ENCODE measurements at places on chromosomes 3 and 15. TPM values are rescaled to one million over a fixed set of nuclear protein-coding genes. Genes with fewer than 3 reads are reported as not detected.

Gene PLA2G4F
- not detected for total RNA-seq

Gene ZKSCAN7
- 7.1 TPM for total RNA-seq

Gene NMB
- 6.5 TPM for total RNA-seq

Gene LRRIQ4
- total RNA-seq = not detected

Gene SI
- total RNA-seq = not detected

Gene SLC12A1
- 0.13 TPM for total RNA-seq

Gene LYSMD2
- 3.8 TPM for total RNA-seq

Gene FANCD2OS
- total RNA-seq = not detected

Gene RUBCN
- 11.0 TPM for total RNA-seq

Gene APH1B
- 11.8 TPM for total RNA-seq

Gene ANKRD63
- total RNA-seq = not detected

Gene GXYLT2
- 29.0 TPM for total RNA-seq

Gene C3orf85
- not detected for total RNA-seq

Gene IGDCC3
- 0.08 TPM for total RNA-seq

Gene TLR9
- not detected for total RNA-seq

Gene TMC3
- not detected for total RNA-seq

Gene GOLGA8R
- 0.08 TPM for total RNA-seq

Gene TRPM1
- total RNA-seq = not detected

Gene ARHGAP11A
- total RNA-seq = 7.5 TPM

Gene P3H2
- 8.1 TPM for total RNA-seq

Gene ACAN
- total RNA-seq = 0.13 TPM

Gene SEMA6D
- 21.0 TPM for total RNA-seq

Gene EPM2AIP1
- 5.2 TPM for total RNA-seq

Gene LRRC31
- total RNA-seq = not detected

Gene HRG
- not detected for total RNA-seq

Gene CHL1
- 0.39 TPM for total RNA-seq

Gene TMOD3
- 27.4 TPM for total RNA-seq

Gene GPR171
- not detected for total RNA-seq

Gene CYP1A2
- not detected for total RNA-seq

Gene GOLGA8S
- total RNA-seq = not detected

Gene FAM240A
- not detected for total RNA-seq

Gene CYP8B1
- not detected for total RNA-seq

Gene SERPINI2
- not detected for total RNA-seq

Gene CFAP100
- total RNA-seq = not detected

Gene CPNE9
- total RNA-seq = not detected

Gene PPP1R14D
- not detected for total RNA-seq

Gene MFGE8
- total RNA-seq = 184 TPM

Gene RBMS3
- 21.4 TPM for total RNA-seq

Gene P2RY12
- total RNA-seq = not detected

Gene TRIM42
- total RNA-seq = not detected

Gene GPR149
- total RNA-seq = not detected

Gene RTP3
- total RNA-seq = not detected

Gene PLA2G4E
- not detected for total RNA-seq

Gene SETD5
- total RNA-seq = 52.2 TPM
